ENCODE measurements at places on chromosomes 5 and 9.

- peak; percentile 35 for DNase-seq
Observed at GRCh38 chr9:91207729-91208418, 153.8 kb downstream of the AUH start.

GRCh38 chr5:130964231-130965202 lies 200.5 kb downstream of the HINT1 start:
- no peak for DNase-seq

DNA sequence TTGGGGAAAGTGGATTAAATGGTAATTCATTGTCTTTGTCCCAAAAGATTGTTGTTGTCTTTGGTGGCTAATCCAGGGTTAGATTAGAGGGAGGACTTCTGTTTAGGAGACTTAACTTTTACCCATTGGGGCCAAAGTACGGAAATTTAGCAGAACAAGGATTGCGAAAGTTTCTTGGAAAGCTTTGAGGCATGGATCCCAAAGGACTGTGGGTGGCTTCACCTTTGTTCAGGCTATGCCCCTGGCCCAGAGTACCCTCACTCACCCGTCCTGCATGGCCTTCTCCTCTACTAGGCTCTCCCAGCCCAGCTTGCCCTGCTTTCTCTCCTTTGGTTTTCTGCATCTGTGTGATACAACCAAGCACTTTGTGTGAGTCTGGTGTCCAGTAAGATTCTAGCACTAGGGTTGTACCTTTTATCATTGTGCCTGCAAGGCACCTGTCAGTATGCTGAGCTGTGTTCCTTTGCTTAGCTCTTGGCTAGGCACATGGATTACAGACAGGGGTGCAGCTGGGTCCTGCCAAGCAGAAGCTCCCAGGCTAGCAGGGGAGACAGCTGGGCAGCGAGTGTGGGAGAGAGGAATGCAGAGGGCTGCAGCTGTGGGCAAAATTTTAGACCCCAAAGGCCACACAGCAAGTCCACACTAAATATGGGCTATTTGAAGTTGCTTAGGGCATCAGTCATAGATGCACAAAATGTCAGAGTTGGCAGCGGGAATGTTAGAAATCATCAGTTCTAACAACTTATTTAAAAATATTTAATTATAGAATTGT lies 3.2 kb downstream of the PPARGC1B start:
- no peak for DNase-seq

- DNase-seq: no peak
Observed at GRCh38 chr5:118042076-118042475, 946.3 kb downstream of the DTWD2 start.
